ENCODE measurements at places on chromosomes 3 and 15.
A peak's percentile ranks its signal among the peaks of the same experiment; 100 is the strongest.

DNA sequence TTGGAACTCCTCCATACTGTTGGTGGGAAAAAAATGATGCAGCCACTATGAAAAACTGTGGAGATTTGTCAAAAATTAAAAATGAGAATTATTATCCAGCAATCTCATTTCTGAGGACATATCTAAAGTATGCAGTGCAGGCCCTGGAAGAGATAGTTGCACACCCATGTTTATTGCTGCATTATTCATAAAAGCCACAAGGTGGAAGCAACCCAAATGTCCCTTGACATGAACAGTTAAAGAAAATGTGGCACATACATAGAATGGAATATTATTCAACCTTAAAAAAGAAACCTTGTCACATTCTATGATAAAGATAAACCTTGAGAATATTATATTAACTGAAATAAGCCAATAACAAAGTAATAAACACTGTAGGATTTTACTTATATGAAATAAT lies 80.9 kb upstream of the ARHGEF26 start:
- DNase-seq, result no peak

DNA sequence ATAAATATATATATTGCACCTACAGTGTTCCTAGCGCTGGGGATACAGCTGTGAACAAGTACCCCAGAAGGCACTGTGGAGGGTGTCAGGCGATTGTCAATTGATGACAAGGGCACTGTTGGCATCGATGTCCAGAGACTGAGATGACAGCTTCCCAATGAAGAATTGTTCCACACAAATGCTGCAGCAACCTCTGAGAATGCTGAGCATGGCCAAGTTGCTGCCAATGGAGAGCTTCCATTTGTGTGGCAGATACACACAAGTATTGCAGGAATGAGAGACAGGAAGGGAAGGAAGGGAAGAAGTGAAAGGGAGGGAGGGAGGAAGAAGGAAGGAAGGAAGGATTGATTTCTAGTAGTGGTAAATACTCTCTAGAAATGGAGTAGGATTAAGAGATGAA lies 21.9 kb downstream of the LRTM1 start:
- DNase-seq, result no peak

DNA sequence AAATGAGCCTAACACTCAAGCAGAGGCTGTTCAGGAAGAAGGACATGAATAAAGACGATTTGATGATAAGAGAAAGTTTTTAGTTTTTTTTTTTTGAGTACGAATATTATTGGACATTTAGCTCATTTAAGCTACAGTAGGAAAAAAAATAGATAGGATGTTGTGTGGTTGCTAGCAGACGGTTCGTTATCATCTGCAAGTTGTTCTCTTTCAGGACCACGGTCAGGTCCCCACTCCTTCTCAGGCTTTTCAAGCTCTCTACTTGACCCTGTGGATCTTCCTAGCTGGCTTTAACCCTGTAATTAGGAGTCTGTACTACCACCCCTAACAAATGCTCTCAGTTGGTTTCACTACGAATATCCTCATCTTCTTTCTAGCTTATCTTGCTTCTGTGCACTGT lies 1.1 kb downstream of the KCNH8 start:
- DNase-seq, result no peak

GRCh38 chr15:73941449-73941848 lies 15.2 kb downstream of the LOXL1 start:
- no peak for DNase-seq

- no peak for DNase-seq
Observed at GRCh38 chr3:73709712-73710111, 85.0 kb upstream of the PDZRN3 start.

GRCh38 chr3:43155464-43156121 lies 49.7 kb upstream of the POMGNT2 start:
- DNase-seq, result no peak

GRCh38 chr15:81724536-81724935 lies 321.3 kb downstream of the MEX3B start:
- no peak for DNase-seq

DNA sequence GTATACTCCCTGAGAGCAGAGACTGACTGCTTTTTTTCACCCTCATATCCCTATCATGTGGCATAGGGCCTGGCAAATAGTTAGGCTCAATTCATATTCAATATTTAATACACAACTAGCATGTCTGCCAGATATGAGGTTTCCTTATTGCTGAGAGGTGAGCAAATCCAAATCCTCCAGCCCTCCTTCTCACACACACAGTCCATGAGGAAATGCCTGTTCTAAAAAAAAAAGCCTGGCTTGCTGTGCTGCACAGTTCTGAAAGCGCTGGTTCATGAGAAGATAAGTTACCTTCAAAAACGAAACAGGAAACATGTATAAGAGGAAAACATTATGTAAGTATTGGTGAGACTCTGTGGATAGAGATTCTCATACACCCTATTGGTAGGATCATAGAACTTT lies 15.5 kb upstream of the ACAP2 start:
- no peak for DNase-seq

DNA sequence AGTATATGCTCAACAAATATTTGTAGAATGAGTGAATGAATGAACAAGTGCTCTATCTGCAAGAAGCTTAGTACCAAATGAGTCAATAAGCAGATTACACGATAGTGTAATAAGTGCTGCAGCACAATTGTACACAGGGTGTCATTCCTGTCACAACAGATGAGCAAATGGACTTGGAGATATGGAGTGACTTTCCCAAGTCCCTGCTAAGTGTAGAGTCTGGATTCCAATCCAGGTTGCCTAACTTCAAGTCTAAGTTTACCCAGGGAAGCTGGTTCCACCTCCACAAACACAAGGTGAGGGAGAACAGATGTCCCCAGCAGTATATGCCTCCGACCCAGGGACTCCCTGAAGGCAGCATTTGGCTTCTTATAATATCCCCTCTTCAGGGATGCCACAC lies 77.7 kb upstream of the RAD18 start:
- no peak for DNase-seq

DNA sequence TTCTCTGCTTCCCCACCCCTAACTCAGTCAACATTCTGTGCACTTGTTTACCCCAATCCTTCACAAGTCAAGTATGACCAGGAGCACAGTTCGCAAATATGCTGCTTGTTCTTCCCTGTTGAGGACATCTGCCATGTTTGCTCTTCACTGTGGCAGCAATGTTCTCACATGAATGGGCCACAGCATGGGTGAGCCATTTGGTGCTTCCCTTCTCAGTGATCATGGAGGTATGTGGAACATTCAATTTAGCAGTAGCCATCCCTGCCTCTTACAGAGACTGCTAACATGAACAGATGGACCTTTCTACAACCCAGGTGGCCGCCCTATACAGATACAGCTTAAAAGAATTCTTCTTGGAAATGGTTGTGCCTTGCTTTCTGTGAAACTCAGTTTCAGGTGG lies 660.1 kb upstream of the SGO1 start:
- DNase-seq, result peak; percentile 5

Measured in DMS 273 treated with DMSO at 0.1 percent for 48 hours (cell line).